ENCODE measurements at places on chromosomes 12 and 14.

DNA sequence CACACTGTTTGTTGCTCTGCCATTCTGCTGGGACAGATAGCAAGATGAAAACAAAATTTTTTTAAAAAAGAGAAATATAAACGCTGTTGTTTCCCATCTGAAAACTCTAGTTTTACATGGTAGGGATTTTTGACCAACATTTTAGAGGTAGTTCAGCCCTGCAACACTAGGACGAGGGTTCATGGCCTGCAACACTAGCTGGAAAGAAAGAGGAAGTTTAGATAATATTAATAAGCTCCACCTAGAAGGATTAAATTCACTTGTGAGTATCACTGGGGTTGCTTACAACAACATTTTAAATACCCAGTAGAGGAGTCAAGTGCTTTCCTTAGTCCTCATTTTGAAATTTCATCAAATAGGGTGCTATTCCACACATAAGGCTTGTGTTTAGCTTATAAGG, 68.2 kb downstream of the SRGAP1 start:
- no peak for DNase-seq

DNA sequence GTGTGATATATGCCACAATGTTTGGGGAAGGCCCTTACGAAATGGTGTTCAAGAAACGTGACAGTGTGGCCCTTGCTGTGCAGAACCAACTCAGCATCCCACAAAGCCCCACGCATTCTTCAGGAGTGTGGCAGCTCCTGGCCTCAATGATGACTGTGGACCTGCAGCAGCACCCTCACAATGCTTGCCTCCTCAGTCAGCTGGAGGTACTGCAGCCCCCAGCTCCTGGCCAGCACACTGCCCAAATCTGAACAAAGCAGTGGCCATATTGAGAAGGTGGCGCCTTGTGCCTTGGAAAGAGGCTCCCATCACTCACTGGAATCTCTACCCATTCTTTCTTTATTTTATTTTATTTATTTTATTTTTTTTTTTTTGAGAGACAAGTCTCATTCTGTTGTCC, 10.4 kb downstream of the POLE2 start:
- DNase-seq = no peak

- DNase-seq = no peak
Observed at GRCh38 chr12:112844814-112845565, 53.4 kb downstream of the RPH3A start.

- no peak for DNase-seq
Observed at GRCh38 chr12:88562846-88563582, 17.3 kb downstream of the KITLG start.

DNA sequence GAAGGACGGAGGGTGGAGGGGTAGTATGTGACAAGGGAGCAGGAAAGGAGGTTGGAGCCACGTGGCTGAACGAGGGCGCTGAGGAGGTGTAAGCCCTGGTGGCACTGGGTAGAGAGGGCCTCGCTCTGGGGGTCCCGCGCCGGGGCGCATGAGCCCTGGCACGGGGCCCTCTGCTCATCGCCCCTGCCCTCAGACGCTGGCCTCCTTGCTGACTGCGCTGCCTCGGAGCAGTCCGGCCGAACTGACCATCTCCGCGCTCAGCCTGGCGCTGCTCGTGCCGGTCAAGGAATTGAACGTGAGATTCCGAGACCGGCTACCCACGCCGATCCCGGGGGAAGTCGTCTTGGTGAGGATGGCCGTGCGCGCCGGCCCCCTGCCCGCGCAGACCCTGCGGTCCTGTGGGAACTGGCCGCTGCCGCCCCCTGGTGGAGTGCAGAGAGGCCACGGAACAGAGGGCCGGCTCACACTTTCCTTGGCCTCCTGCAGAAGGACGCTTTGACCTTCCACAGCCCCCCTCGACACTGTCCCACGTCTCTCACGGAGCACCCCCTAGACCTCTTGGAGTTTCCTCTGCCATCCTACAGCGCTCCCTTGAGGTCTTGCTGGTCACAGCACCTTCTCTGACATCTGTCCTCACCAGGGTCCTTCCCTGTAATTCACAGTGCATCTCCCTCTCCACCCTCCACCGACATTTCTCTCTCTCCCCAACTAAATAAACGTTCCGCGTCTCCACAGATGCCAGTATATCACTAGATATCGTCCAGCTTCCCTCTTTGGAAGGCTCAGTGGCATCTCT, 10.5 kb downstream of the ARHGEF25 start:
- DNase-seq = peak; percentile 79

GRCh38 chr12:109452489-109452888, 24.6 kb downstream of the KCTD10 start:
- no peak for DNase-seq

GRCh38 chr12:99529966-99530365, 117.6 kb upstream of the GARIN6 start:
- DNase-seq = no peak

- no peak for DNase-seq
Observed at GRCh38 chr12:68919581-68920239, 13.3 kb downstream of the CPM start.

DNA sequence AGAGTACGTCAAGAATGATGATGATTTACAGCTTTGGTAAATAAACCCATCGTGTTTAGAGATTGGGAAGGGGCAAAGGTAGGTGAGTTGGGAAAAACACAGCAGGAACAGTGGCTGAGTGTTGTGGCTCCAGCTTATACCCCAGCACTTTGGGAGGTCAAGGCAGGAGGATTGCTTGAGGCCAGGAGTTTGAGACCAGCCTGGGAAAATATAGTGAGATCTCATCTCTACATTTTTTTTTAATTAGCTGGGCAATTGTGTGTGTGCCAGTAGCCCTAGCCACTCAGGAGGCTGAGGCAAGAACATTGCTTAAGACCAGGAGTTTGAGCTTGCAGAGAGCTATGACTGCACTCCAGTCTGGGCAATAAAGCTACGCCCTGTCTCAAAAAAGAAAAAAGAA, 77.1 kb downstream of the RASSF9 start:
- DNase-seq = no peak

- DNase-seq = peak; percentile 76
Observed at GRCh38 chr14:90820958-90821357, 4.7 kb upstream of the TTC7B start.

Measured in CD4-positive, alpha-beta T cell treated with Interleukin-17A for 4 hours (primary cell).